CD4-positive, alpha-beta T cell treated with Interleukin-12 subunit alpha and Interleukin-12 subunit beta, for 1 hour (primary cell): ENCODE measurements at places on chromosomes 3 and 15.

GRCh38 chr3:32480604-32481003 lies 22.0 kb downstream of the CMTM6 start:
- no peak for DNase-seq

- no peak for DNase-seq
Measured at GRCh38 chr15:42511007-42511391, 15.6 kb downstream of the SNAP23 start.

DNA sequence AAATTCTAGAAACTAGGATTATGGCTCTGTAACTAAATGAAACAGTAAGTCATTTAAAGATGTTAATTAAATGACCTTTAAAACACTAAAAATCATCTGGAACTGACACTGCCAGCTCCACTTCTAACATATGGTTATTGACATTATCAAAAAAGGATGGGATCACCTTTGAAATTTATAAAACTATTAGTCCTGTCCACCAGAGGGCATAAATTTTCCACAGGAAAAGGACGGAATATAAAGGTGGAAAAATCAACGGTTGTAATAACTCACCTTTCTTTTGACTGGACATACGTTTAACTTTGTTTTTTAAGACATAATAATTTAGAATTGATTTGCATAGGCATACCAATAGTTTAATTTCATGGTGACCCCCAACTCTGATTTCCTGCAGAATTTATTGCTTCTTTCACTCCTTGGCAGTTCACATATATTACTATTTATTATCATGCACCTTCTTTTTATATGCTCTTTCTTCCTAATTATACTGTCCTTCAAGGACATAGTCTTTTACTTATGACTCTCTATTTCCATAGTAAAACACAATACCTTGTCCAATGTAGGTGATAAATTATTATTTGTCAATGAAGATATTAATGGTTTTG lies 345.7 kb downstream of the CADM2 start:
- DNase-seq: no peak

DNA sequence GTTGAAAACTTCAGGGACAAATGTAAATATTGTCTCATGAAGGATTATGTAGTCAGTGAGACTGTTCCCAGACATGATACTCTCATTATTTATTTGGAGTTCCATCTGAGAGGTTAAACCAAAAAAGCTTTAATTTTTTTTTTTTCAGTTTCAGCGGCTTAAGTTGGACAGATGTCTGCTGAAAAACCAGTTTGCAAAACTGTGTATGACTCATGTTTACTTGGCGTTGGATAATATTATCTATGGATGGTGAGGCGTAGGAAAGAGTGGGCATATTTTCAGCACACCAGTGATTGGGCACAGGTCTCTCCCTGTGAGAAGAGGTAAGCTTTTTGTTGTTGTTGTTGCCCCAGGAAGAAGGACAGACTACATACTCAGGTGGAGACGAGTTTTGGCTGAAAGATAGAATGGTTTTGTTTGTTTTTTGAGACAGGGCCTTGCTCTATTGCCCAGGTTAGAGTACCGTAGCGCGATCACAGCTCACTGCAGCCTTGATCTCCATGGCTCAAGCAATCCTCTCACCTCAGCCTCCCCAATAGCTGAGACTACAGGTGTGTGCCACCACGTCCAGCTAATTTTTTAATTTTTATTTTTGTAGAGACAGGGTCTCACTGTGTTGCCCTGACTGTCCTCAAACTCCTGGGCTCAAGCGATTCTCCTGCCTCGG lies 16.4 kb upstream of the ANXA2 start:
- DNase-seq: no peak
